Hippocampal formation (tissue), 2 donors: ENCODE measurements at places on chromosomes 3 and 15.

DNA sequence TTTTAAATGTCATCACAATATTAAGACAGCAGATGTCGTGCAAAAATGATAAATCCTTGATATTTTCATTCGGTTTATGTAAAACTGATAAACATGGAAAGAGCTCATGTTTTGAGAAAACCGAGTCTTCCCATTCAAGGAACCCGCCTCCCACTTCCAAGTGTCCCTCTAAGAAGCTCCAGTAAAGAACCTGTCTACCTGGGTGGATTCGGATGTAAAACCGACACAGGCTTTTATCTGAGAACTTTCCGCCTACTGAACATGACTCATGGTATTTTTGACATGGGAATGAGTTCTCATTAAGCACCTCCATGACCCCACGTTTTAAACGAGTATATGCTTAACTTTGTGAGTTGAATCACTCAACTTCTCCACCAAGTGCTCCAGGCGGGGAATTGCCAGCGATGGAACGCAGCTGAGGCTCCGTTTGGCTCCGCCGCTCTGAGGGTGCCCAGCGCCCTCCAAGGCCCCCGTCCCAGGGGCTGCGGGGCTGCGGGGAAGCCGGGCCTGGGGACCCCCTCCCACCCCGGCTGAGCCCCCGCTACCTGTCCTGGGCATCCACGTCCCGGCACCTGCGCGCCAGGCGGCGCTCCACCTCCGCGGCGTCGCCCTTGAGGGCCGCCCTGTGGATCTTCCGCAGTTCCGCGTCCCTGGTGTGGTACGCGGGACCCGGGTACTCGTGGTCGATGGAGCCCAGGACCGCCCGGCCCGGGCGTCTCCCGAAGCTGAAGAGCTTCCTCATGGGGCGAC, 119.9 kb downstream of the LMLN start:
- DNase-seq: peak; percentile 18

DNA sequence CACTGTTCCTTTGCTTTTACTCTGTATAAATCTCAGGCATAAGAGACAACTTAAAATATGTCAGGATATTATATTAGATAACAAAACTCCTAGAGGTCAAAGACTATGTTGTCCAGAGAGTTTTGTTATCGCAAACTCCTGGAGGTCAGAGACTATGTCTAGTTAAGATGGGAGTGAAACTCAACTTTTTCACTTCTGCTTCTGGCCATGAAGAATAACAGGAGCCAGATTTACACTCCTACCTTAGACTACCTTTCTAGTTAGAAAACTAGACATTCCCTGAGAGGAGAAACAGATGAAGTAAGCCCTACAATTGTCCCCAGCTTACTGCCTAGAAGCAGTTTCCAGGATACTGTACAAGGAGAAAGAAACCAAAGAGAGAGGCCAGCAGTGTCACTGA, 255.4 kb upstream of the UBE2E1 start:
- no peak for DNase-seq

- no peak for DNase-seq
These were observed 483.6 kb downstream of the TAFA4 start for GRCh38 chr3:68448510-68449383.

GRCh38 chr3:123568034-123568433, 16.8 kb downstream of the HACD2 start:
- DNase-seq: peak; percentile 57

- DNase-seq: no peak
These were observed 53.3 kb downstream of the MEIS2 start for GRCh38 chr15:37046876-37047614.

DNA sequence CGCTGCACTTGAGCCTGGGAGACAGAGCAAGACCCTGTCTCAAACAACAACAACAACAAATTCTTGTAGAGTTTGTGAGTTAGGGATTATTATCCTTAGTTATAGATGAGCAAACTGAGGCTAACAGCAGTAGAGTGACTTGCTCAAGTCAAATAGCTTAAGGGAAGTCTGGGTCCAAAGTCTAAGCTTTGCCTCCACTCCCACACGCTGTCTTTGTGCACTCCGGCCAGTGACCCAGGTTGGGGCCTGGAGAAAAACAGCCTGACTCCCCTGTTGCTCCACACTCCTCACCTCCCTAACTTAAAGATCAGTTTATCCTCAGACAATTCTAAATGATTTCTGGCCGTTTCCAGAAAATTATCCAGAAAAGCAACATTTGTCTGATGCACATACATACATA, 9.2 kb upstream of the SIN3A start:
- DNase-seq: no peak

- no peak for DNase-seq
These were observed 158.4 kb downstream of the KLHL25 start for GRCh38 chr15:85636351-85636750.

- no peak for DNase-seq
These were observed 42.2 kb downstream of the ZBTB11 start for GRCh38 chr3:101634591-101635196.

DNA sequence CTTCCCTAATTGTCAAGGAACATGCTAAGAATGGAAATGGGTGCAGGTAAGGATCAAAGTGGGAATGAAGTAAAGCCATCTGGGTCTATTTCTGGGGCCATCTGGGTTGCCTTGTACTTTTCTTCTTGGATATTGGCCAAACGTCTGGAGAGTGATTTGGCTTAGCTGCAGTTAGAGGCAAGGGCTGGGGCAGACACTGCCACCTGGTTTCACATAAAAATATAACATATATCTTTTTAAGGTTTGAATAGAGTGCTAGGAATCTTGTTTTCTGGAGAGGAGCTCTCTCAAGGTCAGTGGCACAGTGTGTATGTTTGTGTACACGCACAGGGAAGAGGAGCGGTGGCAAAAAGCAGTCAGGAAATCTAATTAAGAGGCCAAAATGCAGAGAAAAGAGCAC, 24.7 kb upstream of the EOMES start:
- DNase-seq: no peak

DNA sequence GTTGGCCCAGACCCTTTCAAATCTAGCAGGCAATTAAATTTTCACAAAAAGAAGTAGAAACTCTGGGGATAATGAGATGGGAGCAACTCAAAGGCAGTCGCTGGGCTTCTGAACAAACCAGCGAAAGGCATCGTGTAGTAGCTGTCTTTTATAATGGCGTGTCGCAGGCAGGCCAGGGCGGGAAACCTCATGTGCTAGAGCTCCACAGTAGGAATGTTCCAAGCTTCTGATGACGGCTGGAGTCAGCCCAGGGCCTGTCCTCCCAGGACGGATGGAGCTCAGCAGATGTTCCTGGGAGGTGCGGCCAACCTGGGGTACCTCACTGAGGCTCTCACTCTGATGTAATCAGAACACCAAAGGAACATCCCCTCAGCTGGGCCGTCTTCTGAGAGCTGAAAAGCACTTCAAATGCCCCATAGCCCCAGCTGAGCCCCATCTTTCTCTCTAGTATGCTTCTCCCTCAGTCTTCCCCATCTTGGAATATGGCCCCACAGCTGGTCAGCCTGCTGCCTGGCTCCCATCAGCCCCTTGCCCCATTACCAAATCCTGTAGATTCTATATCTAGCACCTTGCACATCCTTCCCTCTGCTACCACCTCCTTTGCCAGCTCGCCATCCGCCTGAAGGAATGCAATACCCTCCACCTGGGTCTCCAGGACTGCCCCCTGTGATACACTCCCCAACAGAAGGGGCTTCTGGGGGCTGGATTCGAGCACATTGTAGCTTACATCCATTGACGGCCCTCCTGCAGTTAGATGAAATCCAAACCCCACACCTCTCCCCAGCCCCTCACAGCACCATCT, 54.9 kb upstream of the ATP2B2 start:
- no peak for DNase-seq

DNA sequence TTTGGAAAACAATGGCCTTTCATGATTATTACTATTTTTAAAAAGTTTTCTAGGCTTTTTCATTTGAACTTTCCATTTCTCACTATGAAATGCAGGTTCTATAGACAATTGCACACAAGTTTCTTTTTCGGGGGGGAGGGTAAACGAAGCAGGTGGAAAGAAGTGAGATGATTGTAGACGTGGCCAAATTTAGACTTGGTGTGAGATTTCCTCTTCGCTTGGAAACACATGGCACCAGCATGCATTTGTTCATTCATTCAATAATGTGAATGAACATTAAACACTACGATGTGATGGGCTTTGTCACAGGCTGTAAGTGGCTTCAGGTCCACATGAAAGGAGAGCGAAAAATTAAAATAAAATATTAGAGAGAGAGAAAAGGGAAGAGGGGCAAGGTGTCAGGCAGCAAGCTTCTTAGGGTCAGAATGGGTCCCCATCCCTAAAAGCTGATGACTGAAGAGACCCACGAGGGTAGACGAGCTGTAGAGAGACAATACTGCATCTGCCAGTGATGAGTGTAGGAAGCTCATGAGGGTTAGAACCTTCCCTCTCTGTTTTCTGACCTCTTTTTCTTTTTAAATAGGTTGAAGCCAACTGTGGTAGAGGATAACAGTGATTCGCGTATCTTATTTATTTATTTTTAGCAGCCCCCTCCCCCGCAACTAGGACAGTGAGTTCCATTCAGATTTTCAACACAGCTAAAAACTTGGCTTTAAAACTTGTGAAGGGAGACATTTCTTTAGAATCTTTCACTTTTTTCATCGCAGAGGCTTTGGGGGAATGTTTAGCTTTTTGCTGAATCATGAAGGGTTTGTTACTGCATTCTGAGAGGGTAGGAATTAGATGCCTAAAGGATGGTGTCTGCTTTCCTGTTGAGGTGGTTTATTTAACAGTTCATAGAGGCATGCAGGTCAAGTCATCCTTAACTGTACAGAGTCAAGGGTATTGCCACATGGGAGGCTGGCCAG, 36.2 kb downstream of the GAP43 start:
- no peak for DNase-seq

DNA sequence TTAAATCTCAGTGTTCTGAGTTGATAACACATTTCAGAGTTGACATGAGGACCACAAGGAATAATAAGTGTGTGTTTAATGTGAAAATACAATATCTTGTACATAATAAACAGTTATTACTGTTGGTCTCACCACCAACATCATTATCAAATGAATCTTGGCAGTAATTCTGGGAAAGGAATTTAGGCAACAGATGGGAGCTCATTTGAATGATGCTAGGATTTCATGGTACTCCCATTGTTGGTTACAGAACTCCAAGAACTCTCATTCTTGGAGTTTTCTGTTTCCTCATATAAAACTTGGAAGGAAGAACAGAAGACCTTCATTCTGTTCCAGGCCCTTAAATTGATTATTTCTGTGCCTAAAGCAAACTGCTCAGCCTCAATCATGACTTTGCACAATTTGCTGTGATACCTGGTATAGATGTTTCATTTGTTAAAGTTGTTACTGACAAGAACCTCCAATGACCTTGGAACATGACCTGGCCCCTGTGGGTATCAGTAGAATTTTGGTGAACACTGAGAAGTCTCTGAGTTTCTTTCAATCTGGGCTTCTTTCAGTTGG, 385.8 kb downstream of the LPP start:
- no peak for DNase-seq

DNA sequence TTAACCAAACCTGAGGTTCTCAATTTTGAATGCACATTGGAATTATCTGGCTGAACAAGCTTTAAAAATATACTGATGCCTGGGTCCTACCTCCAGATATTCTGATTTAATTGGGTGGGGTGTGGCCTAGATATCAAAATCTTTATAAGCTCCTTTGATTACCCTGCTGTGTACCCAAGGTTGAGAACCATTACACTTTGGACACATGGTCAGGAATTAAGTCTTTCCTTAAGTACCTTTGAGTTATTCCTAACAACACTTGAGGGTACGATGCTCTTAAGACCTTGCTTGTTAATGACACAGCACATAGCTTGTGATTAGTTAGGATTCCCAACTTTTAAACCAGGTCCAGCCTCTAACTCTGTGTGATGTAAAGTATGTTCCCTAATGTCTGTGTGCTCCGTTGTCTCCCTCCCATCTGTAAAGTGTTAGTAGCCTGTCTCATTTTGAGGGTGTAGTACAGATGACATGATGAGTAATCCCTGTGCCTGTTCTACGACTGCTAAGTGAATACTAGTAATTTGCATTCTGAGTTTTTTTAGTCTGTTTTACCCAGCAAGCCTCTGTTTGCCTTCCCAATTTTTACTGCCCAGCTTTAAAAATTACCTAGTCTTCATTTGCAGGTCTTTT, 154.9 kb downstream of the KLHL25 start:
- no peak for DNase-seq

DNA sequence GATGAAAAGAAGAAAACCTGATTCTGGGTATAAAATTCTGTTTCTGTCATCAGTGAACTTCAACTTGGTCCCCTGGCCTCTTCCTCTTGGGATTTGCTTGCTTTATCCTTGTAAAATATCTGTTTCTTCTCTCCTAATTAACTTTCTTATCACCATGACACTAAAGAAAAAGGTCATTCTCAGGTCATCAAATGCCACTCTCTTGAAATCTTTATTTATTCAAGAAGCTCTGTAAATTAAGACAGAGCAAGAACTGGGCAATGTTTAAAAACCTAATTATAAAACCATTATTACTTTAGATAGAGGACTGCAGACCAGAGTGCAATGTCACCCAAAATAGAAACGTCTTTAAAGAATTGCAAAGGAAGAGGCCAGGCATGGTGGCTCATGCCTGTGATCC, 6.0 kb upstream of the LIPC start:
- DNase-seq: no peak

- DNase-seq: no peak
These were observed 88.2 kb downstream of the GPR156 start for GRCh38 chr3:120196812-120197211.

DNA sequence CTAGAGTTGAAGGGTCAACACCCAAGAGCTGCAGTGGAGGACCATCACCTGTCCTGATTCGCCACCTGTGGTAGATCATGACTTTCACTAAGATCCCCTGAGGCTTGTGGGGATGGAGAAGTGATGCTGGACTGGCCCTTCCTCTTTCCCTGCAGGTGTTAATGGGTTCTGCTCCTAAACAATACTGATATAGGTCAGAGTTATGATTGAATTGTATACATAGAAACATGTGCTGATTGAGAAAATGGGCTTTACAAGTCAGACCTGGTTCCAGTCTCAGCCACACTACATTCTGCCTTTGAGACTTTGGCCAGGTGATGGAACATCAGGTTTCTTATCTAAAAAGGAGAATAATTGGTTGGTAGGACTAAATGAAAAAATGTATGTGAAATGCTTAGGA, 418.9 kb upstream of the TPRG1 start:
- DNase-seq: no peak
